Stimulated activated CD8-positive, alpha-beta memory T cell treated with anti-CD3 and anti-CD28 coated beads, Interleukin-2, amount 100 ng/mL, for 1 hour (primary cell): ENCODE measurements at places on chromosomes 7 and 10.

- no peak for DNase-seq
Observed at GRCh38 chr7:69757981-69758430, 159.7 kb downstream of the AUTS2 start.

GRCh38 chr10:19498393-19499290, 317.6 kb upstream of the PLXDC2 start:
- DNase-seq: no peak

- DNase-seq: no peak
Observed at GRCh38 chr7:132066761-132067171, 509.5 kb downstream of the PLXNA4 start.

- DNase-seq: no peak
Observed at GRCh38 chr7:34060196-34060947, 155.0 kb downstream of the BMPER start.

- no peak for DNase-seq
Observed at GRCh38 chr7:71911051-71911450, 501.1 kb downstream of the CALN1 start.

GRCh38 chr10:111392910-111393309, 316.1 kb downstream of the ADRA2A start:
- DNase-seq: no peak

GRCh38 chr7:124792696-124793095, 27.1 kb upstream of the GPR37 start:
- no peak for DNase-seq

DNA sequence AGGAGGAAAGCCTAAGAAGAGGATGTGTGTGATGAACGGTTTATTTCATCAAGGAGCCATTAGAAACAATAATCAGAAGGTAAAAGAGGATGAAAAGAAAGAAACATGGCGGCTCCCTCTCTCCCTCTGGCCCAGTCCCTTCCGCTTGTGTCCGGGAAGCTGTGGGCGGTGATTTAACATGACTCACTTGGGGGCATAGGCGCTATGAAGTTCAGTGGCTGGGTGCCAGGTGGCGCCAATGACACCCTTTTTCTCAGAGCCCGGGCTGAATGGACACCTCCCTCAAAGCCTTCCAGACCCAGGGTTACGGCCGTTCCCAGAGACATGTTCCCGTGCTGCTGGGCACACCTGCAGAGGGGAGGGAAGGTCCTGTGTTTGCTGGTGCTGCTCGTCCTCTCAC, 244.0 kb downstream of the SKAP2 start:
- DNase-seq: no peak

DNA sequence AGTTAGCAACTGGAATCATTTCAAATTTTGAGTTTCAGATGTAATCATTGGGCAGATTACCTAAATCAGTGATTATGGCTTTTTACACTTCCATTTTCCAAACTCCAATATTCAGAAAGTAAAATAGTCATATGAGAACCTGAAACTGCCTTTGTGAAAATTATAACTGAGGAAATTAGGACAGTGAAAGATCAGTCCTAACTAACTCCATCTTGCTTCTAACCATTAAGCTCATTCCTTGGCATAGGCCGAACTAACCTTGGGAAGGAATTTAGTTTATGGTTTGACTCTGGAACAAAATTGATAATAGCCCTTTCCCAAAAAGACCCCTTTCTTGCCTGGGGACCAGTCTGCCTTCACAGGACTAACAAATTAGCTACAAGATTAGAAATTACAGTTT, 2.2 kb downstream of the CRPPA start:
- no peak for DNase-seq
